T-helper 17 cell (primary cell): ENCODE measurements at places on chromosomes 7 and 10.
A peak's percentile ranks its signal among the peaks of the same experiment; 100 is the strongest.

DNA sequence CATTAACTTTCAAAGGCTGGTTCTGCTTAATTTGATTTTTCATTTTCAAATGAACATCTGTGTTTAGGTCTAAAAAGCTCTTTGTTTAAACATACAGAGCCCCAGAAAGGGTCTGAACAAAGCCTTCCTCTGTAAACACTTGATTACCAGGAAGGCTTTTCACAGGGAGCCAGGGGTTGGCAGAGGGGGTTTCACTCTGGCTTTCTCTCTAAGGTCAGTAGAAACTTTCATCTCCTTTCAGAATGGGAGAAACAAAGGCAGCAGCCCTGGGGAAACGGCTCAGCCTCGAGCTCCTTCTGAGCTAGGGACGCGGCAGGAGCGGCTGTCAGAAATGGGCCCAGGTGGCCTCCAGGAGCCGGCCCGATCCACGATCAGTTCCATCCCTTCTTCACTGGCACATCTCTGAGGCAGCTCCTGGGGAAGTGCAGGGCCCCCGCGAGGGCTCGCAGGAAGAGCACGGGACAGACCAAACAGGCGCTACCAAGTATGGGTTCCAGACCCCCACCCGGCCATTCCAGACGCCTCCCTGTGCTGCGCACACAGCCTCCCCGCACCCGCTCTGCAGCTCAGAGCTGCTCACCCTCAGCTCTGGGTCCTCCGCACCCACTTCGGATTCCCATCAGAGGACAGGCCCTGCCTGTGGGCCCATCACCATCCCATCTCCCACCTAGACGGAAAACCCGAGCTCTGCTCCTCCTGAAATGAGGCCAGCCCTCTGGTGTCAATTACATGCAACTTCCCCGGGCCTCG lies 124.1 kb downstream of the MAD1L1 start:
- no peaks in the 10 kb centered on the region for H3K36me3 ChIP-seq
- H3K27ac ChIP-seq, result no peak overlapping the region
- H3K4me3 ChIP-seq, result no peak overlapping the region
- DNase-seq, result no peak

DNA sequence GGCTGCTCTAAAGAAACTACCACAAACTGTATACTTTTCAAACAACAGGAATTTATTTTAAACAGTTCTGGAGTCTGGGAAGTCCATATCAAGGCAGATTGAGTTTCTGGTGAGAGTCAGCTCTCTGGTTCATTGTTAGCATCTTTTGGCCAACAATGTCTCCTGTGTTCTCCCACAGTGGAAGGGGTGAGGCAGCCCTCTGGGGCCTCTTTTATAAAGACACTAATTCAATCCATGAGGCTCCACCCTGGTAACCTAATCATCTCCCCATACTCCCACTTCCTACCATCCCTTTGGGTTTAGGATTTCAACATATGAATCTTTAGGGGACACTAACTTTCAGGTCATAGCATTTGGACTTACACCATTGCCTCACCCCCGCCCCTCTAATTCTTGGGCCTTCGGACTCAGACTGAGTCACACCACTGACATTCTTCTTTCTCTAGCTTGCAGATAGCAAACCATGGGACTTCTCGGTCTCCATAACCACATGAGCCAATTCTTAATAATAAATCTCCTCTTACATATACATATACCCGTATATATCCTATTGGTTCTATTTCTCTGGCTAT lies 64.3 kb upstream of the ANTXRL start:
- peaks cover 7% of the 10 kb centered on the region for H3K36me3 ChIP-seq
- no peaks in the 10 kb centered on the region for H3K27me3 ChIP-seq

DNA sequence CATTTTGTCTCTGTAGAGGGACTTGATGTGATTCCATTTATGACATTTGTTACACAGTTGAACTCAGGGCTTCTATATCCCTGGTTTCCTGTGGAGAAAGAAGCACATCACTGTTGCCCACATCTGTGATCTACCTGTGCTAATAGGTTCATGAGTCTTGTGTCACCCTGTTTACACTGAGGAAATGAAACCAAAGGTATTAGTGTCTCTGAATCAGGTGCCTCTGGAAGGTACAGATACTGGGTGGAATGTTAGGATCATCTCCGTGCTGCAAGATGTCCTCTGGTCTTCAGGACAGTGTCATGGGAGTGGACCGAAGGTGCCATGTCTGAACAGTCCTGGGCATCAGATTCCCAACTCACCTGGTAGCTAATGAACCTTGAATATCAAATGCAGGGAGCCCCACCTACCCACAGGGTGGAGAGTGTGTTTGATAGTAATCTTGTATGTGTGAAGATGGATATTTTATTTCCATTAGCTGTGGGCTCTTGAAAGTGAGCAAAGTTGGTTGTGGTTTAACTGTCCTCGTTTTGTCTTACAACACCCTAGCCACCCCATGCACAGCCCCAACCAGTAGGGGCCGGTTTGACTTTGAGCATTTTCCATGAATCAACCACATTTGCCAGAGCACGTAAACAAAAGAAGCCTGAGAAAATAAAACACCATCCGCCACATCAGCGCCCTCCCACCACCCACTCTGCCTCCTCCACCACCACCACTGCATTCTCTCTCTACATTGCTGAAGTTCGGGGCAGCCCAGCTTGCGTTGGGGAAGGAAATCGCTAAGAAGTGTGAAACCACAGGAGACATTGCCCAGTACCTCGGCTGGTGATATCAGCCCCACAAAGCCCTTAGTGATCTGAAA lies 40.7 kb downstream of the TARP start:
- peak; percentile 46 for DNase-seq
- no peaks in the 10 kb centered on the region for H3K27me3 ChIP-seq

DNA sequence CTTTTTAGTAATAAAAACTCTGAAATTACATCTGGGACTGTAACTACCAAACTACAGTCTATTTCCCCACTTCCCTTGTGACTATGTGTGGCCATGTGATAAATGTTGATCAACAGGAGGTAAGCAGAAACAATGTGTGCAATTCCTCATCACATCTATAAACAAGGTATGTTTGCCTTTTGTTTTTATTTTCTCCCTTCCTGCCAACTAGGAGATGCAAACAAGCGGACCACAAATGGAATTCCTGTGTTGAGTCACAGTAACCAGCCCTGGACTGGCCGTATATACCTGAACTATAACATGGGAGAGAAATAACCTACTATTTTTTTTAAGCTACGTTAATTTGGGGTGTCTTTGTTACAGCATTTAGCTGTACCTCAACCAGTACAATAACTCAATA lies 52.5 kb downstream of the SCRN1 start:
- H3K4me1 ChIP-seq, result no peaks in the 10 kb centered on the region
- no peak for DNase-seq
- H3K4me3 ChIP-seq, result no peak overlapping the region
- H3K27ac ChIP-seq, result no peak overlapping the region
- peaks cover 5% of the 10 kb centered on the region for H3K27me3 ChIP-seq

DNA sequence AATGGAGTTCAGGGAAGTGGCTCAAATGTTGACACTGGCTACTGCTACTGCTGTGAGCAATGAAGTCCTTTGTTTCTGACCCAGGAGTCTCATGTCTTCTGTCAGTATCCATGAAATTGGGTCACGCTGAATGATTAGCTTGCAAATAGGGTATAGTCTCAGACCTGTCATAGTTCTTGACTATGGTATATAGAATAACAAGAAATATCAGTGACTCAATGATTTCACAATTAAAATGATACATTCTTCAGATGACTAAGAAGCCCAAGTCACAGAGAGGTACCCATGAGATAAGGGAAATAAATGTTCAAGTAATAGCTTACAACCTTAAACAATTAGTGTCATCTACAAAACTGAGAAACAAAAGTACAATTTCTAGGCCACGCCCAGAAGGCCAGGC lies 89.3 kb downstream of the LYZL2 start:
- no peaks in the 10 kb centered on the region for H3K36me3 ChIP-seq
- DNase-seq, result no peak
- no peak overlapping the region for H3K4me3 ChIP-seq
- no peaks in the 10 kb centered on the region for H3K27me3 ChIP-seq
- no peaks in the 10 kb centered on the region for H3K4me1 ChIP-seq

DNA sequence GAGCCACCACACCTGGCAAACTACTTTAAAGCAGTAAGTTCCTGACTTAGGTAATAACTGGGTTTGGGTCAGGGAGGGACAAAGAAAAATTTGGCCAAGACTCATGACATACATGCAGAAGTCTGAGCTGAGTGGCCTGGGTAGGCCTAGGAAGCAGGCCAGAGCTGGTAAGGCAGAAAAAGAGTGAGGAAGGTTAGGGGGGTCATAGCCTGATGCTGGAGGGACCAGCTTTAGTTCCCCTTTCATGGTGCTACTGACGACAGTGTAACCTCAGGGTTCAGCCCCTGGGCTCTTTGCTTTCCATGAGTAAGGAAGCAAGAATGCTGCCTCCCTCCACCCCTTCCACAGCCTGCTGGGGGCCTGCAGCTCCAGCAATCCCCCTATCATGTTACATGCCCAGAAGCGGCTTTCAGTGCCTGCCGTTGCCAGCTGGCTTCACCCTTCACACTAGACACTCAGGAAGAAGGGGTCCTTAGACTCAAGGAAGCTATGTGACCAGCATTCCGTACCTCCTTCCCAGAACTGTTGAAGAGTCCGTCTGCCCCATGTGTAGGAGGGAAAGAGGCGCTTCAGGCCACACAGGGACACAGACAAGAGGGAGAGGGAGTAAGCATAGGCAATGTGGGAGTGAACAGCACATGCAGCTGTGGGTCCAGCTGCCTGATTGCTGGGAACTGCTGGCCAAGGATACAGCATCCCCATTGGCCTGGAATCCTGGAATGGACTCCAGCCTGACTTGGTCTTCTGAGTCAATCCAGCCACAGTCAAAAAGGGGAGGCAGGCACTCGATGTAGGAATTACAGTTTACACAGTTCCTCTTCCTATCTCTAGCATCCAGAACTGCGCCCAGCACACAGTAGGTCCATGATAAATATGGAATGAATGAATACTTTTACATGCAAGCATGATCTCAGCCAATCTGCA lies 4.1 kb upstream of the PLAU start:
- no peak overlapping the region for H3K27ac ChIP-seq
- no peak overlapping the region for H3K4me3 ChIP-seq
- peaks cover 2% of the 10 kb centered on the region for H3K36me3 ChIP-seq
- DNase-seq, result no peak
- H3K4me1 ChIP-seq, result peaks cover 17% of the 10 kb centered on the region

GRCh38 chr10:52918714-52919305 lies 146.2 kb upstream of the MBL2 start:
- H3K36me3 ChIP-seq, result no peaks in the 10 kb centered on the region
- no peak overlapping the region for H3K27ac ChIP-seq
- H3K4me3 ChIP-seq, result no peak overlapping the region
- no peaks in the 10 kb centered on the region for H3K27me3 ChIP-seq

GRCh38 chr10:49571388-49571787 lies 32.5 kb upstream of the ERCC6 start:
- no peak overlapping the region for H3K27ac ChIP-seq
- H3K4me3 ChIP-seq, result no peak overlapping the region
- peaks cover 34% of the 10 kb centered on the region for H3K27me3 ChIP-seq
- no peak for DNase-seq
- no peaks in the 10 kb centered on the region for H3K36me3 ChIP-seq

DNA sequence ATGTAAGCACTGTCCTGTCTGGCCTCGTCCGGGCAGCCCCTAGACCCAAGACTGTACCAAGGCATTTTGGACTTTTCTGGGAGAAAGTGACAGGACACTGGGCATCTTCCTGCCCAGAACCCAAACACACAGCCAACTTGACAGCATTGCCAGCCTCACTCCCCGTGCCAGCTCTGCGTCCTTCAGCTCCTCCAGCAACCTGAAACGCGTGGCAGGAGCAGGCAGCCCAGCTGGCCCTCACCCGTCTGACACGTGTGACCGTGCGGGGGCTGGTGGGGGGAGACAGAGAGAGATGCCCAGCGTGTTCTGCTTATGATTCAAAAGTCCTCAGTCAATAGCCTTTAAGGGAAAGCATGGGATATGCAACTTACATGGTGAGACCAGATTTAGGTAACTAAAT lies 50.3 kb upstream of the SLC29A3 start:
- H3K27ac ChIP-seq, result no peak overlapping the region
- peaks cover 9% of the 10 kb centered on the region for H3K27me3 ChIP-seq
- peaks cover 7% of the 10 kb centered on the region for H3K4me1 ChIP-seq
- H3K4me3 ChIP-seq, result no peak overlapping the region

DNA sequence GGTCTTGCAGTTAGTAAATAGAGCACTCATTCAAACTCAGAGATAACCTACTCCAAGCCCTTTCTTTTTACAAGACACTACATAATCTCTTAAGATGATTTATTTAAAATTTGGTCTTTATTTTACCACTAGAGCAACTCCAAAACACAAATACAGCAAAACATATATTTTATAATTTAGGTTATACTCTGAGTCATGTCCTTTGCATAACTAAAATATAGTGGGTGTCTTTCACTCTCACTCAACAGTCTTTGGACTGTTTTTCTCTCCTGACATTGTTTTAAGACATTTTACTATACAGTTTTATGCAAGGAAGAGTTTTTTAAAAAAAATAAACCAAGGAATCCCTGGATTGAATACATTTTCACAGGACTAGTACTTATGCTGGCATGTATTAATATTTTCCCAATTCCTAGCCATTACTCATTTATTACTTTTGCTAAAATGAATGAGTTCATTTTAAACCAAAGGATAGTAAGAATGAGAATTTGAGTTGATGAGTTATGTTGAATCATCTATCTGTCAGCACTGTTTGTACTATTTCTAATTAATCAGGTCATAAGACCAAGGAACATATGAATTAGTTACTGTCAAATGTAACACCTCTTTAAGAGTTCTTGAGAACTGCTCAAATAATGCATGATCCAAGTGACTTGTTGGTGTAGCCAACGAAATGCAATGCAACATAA lies 303.1 kb upstream of the FZD1 start:
- no peaks in the 10 kb centered on the region for H3K27me3 ChIP-seq
- no peaks in the 10 kb centered on the region for H3K36me3 ChIP-seq
- no peak for DNase-seq

DNA sequence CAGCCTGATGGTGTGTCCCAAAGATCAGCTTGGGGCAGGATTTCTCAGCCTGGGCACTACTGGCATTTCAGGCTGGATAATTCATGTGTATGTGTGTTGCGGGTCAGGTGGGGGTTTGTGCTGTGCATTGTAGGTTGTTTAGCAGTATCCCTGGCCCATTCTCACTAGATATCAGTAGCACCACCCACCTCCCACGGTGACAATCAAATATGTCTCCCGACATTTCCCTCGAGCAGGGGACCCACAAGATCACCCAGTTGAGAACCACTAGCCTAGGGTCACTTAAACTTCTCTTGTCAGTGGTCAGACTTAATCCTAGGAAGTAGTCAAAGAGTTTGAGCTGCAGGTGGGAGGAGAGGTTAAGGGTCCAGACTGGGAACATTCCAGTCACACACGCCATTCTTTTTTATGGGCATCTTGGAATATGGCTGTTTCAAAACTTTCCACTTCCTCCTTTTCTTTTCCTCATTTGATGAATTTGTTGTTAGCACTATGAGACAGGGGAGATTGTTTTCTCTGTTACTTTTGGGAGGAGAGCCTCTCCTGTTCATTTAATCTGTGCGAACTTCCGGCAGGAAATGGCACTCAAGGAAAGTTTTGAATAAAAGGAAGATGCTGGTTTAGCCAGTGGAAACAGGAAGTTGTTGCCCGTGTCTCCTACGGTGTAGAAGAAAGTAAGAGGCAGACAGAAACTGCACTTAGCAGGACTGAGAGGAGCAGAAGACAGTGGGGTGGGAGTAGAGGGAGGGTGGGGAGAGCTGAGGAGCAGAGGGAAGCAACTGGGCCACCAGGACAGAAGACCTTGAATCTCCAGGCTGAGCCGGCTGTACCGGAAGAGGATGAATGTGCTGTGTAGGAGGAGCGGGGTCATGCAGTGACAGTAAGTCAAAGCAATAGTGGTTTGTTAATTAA lies 17.6 kb upstream of the EXOC6 start:
- no peaks in the 10 kb centered on the region for H3K36me3 ChIP-seq
- no peak for DNase-seq
- H3K4me3 ChIP-seq, result peak overlapping the region; percentile 83
